RKO (cell line): ENCODE measurements at places on chromosomes 3 and 15.

- peak; percentile 74 for DNase-seq
Observed at GRCh38 chr3:44198284-44199269, 43.1 kb upstream of the TOPAZ1 start.

DNA sequence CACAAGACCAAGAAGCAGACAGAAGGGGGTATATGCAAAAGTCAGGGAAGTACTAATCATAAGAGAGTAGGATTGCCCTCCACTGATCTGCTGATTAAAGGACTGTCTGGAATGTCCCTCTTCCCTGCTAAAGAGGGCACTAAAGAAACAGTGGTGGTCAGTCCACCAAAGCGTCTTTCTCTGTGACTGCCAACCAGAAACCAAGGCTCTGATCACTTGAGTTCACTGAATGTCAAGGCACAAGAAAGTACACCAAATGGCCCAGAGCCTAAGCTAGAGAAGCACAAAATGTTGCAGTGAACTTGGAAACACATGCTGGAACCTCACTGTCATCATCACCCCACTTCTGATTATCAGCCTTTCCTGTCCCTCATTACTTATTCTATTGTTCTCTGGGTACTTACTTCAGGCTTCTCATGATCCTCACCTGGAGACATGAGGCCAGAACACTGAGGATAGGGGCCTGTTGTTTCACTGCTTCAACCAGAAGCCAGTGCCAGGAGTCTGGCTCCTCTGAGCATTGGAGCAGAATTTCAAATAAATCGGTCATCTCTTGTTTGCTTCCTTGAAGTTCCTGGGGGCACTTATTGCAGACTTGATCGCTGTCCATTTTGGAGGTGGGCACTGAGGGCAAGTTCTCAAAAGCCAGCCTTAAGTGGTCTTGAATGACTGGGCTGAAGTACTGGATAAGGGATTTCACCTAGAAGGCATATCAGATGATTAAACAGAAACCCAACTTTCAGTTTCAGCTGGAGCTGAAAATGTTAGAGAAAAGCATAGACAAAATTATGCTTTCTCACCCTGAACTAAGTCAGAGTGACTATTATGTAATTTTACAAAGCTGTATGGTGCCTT is 58.9 kb downstream of the EIF3J start:
- DNase-seq, result no peak

DNA sequence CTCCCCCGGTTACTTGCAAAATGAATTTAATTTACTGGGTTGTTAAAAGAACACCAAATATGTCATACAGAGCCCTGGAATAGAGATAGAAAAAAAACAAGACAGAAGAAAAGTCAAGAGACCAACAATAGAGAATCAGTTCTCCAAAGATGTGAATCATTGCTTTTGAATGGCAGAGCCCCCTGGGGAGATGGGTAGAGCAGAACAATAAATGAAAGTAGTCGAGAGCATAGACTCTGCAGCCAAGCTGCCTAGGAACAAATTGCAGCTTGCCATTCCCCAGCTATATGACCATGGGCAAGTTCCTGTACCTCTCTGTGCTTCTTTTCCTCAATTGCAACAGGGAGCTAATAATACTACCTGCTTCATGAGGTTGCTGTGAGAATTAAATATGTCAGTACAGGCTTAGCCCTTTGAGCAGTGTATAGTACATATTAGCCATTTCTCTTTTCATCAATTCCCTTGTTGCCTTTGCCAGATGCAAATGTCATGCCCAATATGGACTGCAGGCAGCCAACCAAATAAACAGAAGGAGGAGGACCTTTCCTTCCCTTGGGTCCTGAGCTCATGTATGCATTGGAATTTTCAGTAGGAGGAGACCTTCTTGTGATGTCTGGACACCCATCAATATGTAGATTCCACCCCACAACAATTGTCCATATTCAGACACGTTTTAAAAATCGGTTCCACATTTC is 25.0 kb upstream of the BFSP2 start:
- DNase-seq, result no peak

DNA sequence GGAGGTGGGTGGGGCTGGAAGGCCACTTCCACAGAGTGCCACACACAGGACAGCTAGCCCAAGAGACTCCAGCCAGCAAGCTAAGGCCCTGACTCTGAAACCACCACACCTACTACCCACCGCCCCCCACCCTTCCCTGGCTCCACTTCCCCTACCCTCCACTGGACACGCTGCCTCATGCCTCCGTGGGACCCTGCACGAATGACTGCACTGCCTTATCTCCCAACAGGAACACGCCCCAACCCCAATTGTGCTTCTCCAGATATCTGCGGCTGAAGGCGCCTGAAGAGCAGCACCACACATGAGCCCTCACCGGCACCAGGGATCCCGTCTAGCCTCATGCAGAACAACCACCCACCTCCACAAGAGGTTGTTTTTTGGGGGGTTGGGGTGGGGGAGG is 2.7 kb downstream of the LINGO1 start:
- no peak for DNase-seq

DNA sequence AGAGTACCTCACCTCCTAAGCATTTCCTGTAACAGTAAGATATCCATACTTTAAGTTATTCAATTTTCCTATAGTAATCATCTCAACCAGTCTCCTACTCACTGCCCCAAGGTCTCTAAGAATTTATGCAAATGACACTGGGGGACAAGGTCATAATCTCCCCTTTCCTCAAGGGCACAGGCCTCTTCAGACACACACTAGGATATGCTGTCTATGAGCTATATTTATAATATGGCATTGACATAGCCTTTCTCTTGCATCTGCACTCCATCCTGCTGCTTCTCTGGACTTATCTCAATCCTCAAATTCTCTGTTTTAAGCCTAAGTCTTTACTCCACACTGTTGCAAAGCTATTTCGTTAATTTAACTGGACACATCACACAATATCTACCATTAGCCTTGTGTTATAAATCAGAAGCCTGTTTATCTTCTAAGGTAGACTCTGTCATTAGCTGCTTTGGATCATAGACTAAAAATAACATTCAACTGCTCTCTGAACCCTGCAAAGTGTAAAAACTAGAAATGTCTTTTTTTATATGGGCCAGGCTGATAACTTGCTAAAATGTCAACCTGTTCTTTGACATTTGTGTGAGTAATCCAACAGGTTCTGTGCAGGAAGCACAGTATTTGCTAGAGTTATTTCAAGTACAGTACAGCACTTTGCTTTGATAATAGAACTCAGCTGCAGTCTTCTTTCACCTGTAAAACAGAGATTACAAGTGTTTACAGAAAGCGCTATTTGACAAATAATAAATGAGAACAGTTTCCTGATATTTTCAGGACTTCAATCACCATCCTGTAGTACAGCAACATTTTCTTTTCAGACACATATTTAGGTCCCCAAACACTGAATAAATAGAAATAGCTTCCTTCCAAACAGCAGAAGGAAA is 17.8 kb upstream of the SEC62 start:
- DNase-seq, result no peak

GRCh38 chr15:50778086-50778485 is 12.6 kb upstream of the SPPL2A start:
- no peak for DNase-seq

DNA sequence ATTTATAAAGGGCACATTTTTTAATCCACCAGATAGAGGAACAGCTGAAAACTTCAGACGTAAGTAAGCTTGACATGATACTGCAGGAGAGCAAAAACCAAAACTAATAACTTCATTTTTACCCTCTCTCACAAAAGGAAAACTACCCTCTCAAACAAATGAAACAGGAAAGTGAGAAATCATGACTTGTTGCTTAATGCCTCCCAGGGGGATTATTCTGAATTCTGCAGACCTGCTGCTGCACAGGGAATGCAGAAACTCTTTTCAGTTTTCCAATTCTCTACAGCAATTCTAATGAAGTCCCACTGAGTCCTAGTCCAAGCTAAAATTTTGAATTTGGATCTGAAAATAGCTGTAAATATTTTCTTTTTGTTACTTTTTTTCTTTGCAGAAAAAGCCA is 637.1 kb upstream of the CCDC54 start:
- no peak for DNase-seq

DNA sequence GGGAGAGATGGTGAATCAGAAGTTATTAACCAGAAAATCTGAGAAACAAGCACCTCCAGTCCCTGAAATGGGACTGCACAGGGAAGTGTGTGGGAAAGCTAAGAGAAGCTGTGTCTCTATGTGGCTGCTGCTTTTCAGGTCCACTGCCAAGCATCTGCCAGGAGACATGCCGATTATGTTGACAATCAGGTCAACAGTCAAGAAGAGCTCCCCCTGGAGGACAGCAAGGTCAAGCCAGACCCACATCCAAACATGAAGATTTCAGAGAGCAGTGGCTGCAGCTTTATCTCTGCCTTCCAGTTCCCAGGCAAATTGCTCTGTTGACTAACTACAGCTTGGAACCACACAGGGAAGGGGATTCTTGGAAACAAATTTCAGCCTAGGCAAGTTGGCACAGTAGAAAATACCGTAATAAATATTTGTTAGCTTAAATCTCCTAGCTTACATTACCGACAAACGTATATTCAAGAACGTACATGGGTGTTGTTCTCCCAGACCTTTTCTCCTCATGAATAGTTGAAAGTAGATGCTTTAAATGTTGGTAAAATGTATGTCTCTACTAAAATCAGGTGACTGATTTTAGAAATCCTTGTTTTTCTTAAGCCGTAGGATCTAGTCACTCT is 394.5 kb upstream of the RARB start:
- peak; percentile 61 for DNase-seq

GRCh38 chr3:195078891-195079440 is 192.0 kb downstream of the XXYLT1 start:
- DNase-seq, result no peak

DNA sequence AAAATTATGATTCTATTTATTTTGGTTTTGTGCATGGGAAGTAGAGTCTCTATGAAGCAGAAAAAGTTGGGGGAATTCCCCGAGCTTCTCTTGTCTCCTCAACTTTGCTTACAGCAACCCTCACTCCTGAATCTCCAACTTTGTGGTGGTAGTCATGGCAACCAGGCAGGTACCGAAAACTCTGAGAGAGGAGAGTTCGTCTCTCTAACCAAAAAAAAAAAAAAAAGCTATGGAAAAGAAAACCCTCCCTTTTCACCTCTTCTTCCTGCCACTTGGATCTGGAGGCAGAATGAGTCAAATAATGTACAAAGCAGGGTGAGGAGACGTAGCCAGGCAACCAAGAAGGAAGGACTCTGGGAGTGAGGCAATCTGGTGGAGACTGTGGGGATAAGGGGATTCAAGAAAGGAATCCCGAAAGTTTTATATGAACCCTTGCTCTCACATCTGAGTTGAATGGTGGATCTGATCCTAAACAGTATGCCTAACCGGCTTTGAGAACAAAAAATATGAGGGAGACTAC is 108.1 kb downstream of the PLOD2 start:
- no peak for DNase-seq

DNA sequence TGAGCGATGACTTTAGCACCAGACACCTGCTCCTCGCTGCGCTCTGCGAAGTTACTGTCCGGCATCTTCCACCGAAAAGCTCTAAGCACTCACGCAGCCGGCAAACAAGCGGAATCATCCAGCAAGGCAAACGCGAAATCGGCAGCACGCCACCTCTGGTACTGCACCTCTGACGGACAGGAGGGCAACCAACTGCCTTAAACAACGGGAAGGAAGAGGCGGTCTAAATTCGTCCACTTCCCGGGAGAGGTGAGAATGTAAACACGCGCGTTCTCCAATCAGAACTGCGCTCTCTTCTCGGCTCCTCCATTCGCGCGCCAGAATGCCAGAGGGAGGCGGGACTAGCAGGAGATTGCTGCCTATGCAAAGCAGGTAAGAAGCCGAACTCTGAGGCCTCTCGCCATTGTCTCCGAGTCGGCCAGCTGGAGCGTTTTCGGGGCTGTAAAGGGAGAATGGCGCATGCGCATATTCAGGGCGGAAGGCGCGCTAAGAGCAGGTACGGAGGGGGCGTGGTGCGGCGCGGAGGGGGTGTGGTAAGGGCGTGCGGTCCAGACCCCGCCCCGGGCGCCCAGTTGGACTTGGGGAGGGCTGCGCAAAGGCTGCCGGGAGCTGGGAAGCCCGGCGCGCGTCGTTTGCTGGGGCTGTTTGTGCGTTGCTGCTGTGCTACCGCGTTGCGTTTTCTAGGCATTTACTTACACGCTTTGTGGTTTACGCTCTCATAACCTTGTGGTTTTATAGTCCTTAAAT is at the start of the genes BTD and HACL1:
Gene BTD (plus strand): TSS at position 347 of the 747 bp plus-strand sequence. CDS start 33,695 bp downstream, outside the sequence.
Gene HACL1 (minus strand): TSS at position 171 of the 747 bp plus-strand sequence. CDS start 106 bp downstream, at position 65.
- DNase-seq, result peak; percentile 98

GRCh38 chr3:101950510-101950909 is 101.2 kb downstream of the NFKBIZ start:
- peak; percentile 51 for DNase-seq

- DNase-seq, result no peak
Observed at GRCh38 chr3:180705619-180706018, 26.3 kb upstream of the CCDC39 start.

DNA sequence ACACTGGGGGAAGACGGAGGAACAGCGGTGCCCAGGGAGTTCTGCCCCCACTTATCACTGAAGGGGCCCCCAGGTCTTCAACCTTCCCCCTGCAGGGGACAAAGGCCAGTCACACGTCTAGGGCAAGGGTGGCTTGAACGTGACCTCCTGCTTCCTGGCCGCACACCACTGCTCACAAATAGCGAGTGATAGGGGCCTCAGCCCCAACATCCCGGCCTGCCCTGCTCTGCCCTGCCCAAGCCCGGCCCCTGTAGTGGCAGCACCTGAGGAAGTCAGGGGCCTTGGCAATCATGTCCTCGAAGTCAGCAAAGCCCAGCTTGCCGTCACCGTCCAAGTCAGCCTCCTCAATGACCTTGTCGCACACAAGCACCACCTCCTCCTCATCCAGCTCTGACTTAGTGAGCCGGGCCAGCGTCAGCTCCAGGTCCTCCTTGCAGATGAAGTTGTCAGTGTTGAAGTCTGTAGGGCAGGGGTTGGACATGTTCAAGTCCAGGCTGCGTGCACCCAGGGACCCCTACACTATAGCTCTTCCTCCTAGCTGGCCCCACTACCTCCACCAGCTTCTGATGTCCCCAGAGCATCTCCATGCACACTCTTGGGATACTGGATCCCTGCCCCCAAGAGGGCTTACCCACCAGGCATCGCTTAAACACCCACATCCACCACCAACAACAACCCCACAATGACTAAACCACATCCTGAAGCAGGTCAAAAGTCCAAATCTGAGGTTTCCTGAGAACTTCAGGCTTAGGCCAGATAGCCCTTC is 13.3 kb downstream of the SH2D7 start:
- DNase-seq, result no peak

DNA sequence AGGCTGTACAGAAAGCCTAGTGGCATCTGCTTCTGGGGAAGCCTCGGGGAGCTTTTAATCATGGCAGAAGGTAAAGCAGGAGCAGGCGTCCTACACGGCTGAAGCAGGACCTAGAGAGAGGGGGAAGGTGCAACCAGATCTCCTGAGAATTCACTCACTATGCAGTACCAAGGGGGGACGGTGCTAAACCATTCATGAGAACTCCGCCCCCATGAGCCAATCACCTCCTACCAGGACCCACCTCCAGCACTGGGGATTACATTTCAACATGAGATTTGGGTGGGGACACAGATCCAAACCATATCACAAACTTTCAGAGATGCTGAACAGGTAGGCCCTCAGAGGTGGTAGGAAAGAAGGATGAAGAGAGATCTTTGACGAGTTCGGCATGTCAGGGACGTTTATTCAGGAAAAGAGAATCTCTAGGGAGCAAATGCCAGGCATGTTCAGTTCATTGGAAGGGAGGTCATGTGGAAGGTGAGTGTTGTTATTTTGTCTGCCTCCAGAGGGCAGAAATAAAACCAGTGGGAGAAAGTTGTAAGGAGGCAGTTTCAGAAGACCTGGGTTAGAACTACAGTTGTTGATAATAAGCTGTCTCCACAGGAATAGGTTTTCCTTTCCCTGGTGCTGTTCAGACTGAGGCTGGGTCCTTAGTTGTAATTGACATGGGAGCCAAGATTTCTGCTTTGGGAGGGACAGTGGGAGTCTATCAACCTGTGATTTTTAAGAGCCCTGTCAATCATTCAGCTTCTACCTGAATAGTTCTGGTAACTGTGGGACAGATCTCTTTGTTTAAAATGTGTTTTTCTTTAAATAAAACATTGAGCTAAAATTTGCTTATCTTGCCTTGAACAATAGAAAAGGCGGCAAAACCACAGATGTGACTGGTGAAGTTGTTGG is 4.3 kb upstream of the FNDC3B start:
- peak; percentile 55 for DNase-seq
